ENCODE measurements at places on chromosomes 2 and 18.

GRCh38 chr2:64626146-64626809 is 27.4 kb downstream of the SERTAD2 start:
- DNase-seq: no peak

DNA sequence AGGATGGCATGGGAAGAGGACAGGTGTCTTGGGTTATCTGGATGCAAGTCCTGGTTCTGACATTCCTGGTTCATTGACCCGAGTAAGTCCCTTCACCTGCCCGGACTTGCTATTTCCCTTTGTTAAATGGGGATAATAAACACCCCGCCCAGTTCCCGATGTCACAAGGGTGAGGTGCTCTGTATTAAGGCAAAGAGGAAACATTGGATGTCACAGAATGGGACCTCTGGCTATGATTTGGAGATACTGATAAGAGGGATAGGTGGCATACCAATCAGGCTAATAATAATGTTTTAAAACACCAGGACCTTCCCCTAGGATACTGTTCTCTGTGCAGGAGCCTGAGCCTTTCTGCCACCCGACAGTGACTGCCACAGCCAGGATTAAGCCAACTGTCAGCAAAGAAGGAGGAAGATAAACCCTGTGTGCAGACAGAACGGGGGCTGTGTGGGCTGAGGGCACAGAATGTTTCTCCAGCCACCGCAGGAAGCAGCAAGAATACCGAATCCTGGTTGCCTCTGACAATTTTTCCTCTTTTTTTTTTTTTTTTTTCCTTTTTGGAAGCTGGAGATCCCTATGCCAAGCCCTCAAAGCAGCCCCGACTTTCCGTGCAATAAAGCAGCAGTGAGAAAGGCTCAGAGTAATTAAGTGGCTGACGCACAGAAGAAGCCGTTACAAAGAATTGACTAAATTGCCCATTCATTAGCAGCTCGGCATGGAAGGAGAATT is 336.6 kb downstream of the SMAD2 start:
- no peak for DNase-seq

DNA sequence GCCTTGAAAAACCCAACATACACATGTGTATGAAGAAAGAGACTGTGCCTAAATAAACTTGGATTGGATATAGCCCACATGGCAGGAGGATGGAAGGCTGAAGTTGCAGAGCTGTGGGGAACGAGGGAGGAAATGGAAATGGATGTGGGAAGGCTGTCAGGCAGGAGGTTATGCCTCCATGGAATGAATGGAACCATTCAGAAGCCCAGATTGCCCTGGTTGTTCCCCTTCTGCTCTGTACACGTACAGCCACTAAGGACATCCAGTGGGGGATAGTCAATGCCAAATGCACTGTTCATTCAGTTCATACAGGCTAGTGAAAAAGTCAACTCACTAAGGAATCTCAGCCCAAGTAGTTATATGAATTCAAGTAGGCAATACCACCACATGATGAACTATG is 463.7 kb downstream of the TNS1 start:
- no peak for DNase-seq

- DNase-seq: no peak
Measured at GRCh38 chr18:68083776-68084175, 567.3 kb upstream of the DSEL start.

- no peak for DNase-seq
Measured at GRCh38 chr18:41162781-41163180, 792.3 kb upstream of the PIK3C3 start.

- DNase-seq: no peak
Measured at GRCh38 chr2:134674687-134675086, 44.1 kb downstream of the TMEM163 start.

- no peak for DNase-seq
Measured at GRCh38 chr2:236659758-236660150, 90.1 kb downstream of the ACKR3 start.

- no peak for DNase-seq
Measured at GRCh38 chr18:39611381-39612100, 2045.9 kb upstream of the CELF4 start.

GRCh38 chr2:112958428-112959108 is 19.2 kb upstream of the IL36G start:
- DNase-seq: peak; percentile 39

DNA sequence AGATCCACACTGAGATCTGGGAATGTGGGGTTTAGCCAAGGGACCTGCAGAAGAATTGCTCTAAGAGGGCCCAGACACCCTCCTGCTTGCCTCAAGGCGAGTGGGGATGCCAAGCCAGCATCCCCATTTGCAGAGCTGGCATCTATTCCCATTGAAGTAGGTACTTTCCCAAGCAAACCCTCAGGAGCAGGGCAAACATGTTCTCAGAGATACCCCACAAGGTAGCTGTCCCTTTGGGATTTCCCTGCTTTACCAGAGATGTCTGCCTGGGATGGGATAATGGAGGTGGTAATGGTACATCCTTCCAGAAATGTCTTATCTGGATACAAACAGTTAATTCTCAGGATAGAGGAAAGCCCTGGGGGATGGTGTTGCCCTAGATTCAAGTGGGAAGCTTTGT is 51.2 kb downstream of the GYPC start:
- no peak for DNase-seq

DNA sequence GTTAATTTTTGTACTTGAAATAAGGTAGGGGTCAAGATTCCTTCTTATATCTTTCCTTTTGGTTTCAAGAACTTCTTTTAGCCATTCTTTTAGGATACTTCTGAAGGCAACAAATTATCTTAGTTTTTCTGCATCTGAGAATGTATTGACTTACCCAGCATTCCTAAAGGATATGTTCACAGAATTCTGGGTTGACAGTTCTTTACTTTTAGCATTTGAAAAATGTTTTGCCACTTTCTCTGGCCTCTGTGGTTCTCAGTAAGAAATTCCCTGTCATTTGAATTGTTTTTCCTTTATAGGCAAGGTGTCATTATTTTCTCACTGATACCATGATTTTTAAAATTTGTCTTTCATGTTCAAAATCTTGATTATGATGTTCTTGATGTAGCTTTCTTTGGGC is 162.4 kb downstream of the GALNT1 start:
- DNase-seq: no peak

DNA sequence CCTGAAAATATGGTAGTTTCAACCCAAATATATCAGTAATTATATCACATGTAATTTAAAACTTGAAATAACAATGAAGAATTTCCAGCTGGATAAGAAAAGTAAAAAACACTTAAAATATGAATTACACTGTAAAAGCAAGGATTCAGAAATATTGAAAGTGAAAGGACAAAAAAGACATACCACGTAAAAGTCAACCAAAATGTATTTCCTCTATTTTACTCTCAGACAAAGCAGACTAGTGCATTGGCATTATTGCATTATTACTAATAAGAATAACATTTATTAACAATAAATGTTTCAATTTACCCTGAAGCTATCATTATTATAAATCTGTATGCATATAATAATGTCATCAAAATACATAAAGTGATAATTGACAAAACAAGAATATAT is 445.1 kb upstream of the TRIB2 start:
- DNase-seq: no peak

GRCh38 chr18:43934781-43935471 is 657.6 kb upstream of the SYT4 start:
- no peak for DNase-seq

Data from activated CD4-positive, alpha-beta T cell treated with anti-CD3 and anti-CD28 coated beads for 4 hours (primary cell).